Karpas-422 (cell line): ENCODE measurements at places on chromosomes 1 and 21. TPM values are rescaled to one million over a fixed set of nuclear protein-coding genes. Genes with fewer than 3 reads are reported as not detected.

The ANGPTL3 gene
- total RNA-seq = not detected in 2 replicates

The RGS4 gene
- not detected in 2 replicates for total RNA-seq

DNA sequence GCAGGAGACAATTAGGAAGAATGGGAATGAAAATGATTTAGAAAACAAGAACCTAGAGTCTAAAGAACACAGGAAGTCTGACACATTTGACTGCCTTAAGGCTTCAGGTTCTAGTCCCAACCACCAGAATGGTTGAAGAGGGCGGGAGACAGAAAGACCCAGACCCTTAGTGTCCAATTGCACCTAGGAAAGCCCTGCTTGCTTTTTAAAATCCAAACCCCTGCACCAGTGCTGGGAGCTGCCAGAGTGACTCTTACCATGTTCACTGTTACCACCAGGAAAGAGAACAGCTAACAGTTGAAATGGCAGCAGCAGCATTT is 265 bp downstream of the CD1B start:
- DNase-seq = no peak

DNA sequence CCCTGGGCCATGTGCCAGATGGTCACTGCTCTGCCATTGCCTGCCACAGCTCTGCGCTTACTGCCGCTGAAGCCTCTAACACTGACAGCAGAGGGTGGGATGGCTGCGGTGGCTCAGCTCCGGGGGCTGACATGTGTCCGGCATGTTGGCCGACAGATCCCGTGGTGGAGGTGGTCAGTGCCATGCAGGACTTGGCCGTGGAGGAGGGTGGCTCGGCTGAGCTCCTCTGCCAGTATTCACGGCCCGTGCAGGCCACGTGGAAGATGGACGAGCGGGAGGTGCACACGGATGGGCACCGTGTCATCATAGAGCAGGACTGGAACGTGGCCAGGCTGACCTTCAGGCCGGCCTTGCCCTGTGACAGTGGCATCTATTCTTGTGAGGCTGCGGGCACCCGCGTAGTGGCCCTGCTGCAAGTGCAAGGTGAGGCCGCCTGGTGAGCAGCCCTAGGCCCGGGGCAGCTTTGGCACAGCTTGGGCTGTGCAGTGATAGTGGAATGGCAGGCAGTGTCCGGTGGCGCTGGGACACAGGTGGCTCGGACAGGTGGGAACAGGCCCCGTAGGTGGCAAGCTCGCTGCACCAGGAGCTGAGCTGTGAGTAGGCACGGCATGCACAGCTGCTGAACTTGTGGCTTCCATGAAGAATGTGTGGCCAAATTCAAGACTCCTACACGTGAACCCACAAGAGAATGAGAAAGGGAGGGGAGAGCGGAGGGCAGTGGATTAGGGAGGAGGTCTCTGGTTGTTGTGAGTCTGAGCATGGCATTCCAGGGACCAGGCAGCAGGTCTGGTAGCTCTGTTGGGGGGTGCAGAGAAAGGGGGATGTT is 91.8 kb downstream of the TRIM11 start:
- DNase-seq = no peak

GRCh38 chr1:94038511-94038910 is 82.4 kb downstream of the ABCA4 start:
- DNase-seq = no peak
